Tibial nerve (tissue), 4 donors: ENCODE measurements at places on chromosomes 6 and 20.

GRCh38 chr6:127288705-127289104 lies 22.0 kb downstream of the RNF146 start:
- no peaks in the 10 kb centered on the region for H3K4me1 ChIP-seq
- no peaks in the 10 kb centered on the region for H3K36me3 ChIP-seq
- no peak for DNase-seq

DNA sequence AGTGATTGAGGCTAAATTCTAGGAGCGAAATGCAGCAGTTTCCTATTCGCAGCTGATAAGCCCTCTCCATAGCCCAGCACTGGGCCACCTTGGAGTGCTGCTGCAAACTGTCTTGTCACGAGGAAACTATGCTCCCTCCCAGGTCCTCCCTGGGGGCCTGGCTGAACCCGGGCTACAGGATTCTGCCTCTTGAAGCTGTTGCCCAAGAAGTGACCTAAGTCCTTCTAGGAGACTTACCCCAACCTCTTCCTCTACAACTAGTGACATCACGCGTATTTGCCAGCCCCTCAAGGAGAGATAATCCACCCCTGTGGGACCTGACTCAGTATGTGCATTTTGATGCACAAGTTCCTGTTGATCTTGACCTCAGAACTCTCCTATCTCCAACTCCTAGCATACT lies 26.5 kb upstream of the ZFAND3 start:
- H3K4me3 ChIP-seq, result no peak overlapping the region
- no peaks in the 10 kb centered on the region for H3K36me3 ChIP-seq
- peaks cover 4% of the 10 kb centered on the region for H3K4me1 ChIP-seq
- no peak for DNase-seq
- H3K27ac ChIP-seq, result no peak overlapping the region

DNA sequence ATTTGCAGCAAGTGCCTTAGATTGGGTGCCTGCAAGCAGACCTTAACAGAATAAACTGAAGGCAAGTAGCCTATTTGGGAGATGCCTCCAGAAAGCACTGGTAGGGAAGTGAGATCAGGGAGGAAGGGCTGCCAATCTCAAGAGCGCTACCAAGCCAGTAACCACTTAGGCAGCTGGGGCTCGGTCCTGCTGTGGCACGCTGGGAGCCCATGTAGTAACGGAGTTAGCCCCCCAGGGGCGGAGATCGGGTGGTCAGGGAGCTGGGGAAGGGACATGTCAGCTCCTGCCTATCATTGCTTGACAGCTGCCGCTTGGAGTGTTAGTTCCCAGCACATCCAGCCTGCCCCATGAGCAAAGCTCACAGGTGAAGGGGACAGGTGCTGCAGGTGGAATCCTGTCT lies 127.0 kb downstream of the CEBPB start:
- H3K36me3 ChIP-seq, result no peaks in the 10 kb centered on the region
- peaks cover 12% of the 10 kb centered on the region for H3K4me1 ChIP-seq

- no peak for DNase-seq
- no peaks in the 10 kb centered on the region for H3K36me3 ChIP-seq
- H3K4me1 ChIP-seq, result no peaks in the 10 kb centered on the region
- H3K27ac ChIP-seq, result peak overlapping the region; percentile 15
These were observed 231.8 kb downstream of the BCKDHB start for GRCh38 chr6:80338201-80338836.

DNA sequence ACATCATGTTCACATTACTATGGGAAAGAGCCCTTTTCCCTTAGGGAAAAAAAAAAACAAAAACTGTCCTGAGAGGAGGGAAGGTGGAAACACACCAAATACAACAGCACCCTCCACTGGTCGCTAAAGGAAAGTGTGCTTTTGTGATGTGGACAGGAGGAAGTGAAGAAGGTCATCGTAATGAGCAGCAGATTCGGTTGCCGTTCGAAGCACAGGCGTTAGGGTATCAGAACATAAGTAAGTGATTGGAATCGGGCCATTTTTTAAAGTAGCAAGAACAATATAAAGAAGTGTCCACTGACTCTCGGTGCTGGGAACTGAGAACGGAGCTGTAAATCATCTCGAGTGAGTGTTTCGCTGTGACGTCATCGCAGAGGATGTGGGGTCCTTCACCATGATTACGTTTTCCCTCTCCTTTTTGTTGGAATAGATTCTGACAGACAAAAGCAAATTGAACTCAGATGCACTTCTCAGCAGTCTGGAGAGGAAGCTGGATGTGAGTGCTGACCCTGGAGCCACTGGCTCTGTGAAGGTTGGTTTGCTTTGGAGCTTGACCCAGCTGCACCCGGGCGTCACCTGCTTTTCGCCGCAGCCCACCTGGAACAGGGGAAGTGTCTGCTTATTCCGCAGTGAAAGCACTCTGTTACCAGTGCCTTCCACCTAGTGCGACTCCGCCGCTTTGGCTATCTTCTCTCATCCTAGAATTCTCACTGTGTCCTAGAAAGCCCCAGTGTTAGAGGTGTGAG lies 203.6 kb upstream of the GMDS start:
- H3K4me1 ChIP-seq, result no peaks in the 10 kb centered on the region
- DNase-seq, result peak; percentile 35
- H3K36me3 ChIP-seq, result no peaks in the 10 kb centered on the region
- H3K27ac ChIP-seq, result no peak overlapping the region
- H3K4me3 ChIP-seq, result no peak overlapping the region

- H3K4me1 ChIP-seq, result peaks cover 12% of the 10 kb centered on the region
- H3K27ac ChIP-seq, result peak overlapping the region; percentile 38
- peak; percentile 73 for DNase-seq
- no peaks in the 10 kb centered on the region for H3K36me3 ChIP-seq
- H3K4me3 ChIP-seq, result no peak overlapping the region
- H3K27me3 ChIP-seq, result no peaks in the 10 kb centered on the region
These were observed 25.6 kb downstream of the WRNIP1 start for GRCh38 chr6:2790588-2791449.

- no peaks in the 10 kb centered on the region for H3K36me3 ChIP-seq
- no peaks in the 10 kb centered on the region for H3K27me3 ChIP-seq
- H3K27ac ChIP-seq, result no peak overlapping the region
- no peaks in the 10 kb centered on the region for H3K4me1 ChIP-seq
- no peak overlapping the region for H3K4me3 ChIP-seq
These were observed 257.7 kb upstream of the CDYL start for GRCh38 chr6:4518506-4518905.

DNA sequence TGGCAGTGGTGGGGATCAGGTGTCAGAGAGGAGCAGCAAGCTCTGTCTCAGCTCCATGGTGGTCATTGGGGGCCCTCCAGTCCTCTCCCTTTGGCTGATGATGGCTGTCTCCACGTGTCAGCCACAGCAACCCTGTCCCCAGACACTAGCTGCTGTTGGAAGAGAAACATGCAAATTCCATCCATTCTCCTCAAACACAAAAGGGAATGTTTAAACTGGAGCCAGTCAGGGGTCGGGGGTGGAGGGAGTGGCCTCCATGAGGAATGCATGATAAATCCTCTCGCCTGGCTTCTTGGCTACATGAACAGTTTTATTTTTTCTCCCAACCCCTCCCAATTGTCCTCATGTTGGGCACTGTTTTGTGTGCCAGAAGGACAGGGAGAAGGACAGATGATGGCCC lies 86.4 kb downstream of the EDN3 start:
- no peak overlapping the region for H3K27ac ChIP-seq
- H3K4me1 ChIP-seq, result no peaks in the 10 kb centered on the region
- no peak overlapping the region for H3K4me3 ChIP-seq
- DNase-seq, result no peak
- H3K36me3 ChIP-seq, result no peaks in the 10 kb centered on the region

GRCh38 chr6:28897369-28897745 lies 26.4 kb downstream of the TRIM27 start:
- no peaks in the 10 kb centered on the region for H3K4me1 ChIP-seq
- H3K27ac ChIP-seq, result peak overlapping the region; percentile 98
- no peak for DNase-seq
- no peaks in the 10 kb centered on the region for H3K27me3 ChIP-seq
- H3K4me3 ChIP-seq, result peak overlapping the region; percentile 76

DNA sequence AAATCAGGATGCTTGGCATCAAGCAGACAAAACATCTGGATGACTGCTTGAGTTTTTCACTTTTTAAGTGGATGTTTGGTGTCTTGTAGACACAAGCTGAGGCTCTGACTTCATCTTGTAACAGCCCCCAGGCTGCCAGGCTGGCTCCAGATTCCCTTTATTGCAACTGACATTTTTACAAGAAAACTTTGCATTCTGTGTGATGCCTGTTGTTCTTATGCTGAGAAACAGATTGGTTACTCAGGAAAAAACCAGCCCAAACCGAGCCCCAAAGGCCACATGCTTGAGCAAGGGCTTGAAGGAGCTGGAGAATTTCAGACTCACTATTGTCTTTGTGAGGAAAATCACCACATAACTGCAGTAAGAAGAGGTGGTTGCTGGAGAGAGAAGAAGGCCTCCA lies 98.4 kb upstream of the PREP start:
- H3K4me1 ChIP-seq, result no peaks in the 10 kb centered on the region
- H3K4me3 ChIP-seq, result no peak overlapping the region
- no peaks in the 10 kb centered on the region for H3K36me3 ChIP-seq
- DNase-seq, result no peak

- no peak for DNase-seq
- peak overlapping the region; percentile 51 for H3K27ac ChIP-seq
- no peaks in the 10 kb centered on the region for H3K27me3 ChIP-seq
- H3K4me3 ChIP-seq, result no peak overlapping the region
- H3K4me1 ChIP-seq, result no peaks in the 10 kb centered on the region
- H3K36me3 ChIP-seq, result no peaks in the 10 kb centered on the region
These were observed 98.3 kb downstream of the ANKRD60 start for GRCh38 chr20:58130156-58130555.

DNA sequence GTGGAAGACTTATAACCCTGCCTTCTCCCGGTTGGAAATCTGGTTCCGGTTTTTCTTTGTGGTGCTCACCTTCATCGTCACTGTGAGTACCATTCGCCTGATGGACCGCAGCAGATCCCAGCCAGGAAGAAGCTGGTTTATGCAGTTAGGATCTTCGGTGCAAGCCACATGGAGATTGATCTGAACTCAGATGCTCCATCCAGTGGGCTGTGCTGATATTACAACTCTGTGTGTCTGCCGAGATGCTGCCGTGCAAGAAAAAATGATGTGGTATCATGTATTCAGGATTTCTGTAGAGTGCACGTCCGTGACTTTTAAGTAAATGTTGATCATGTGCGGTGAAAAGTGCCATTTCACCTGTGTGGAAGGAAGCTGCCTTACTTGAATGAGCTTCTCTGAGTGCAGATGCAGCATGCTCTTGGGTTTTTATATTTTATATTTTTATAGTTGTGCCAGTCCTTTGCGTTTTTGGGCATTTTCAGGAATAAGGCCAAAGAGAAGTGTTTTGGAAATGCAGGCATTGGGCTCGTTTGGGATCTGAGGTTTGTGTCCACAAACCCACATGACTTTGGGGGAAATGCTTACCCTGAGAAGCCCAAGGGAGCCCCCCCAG lies 39.2 kb downstream of the DYNLT1 start:
- no peaks in the 10 kb centered on the region for H3K27me3 ChIP-seq
- no peaks in the 10 kb centered on the region for H3K4me1 ChIP-seq
- no peak overlapping the region for H3K4me3 ChIP-seq
- no peak overlapping the region for H3K27ac ChIP-seq
- peak; percentile 77 for DNase-seq

DNA sequence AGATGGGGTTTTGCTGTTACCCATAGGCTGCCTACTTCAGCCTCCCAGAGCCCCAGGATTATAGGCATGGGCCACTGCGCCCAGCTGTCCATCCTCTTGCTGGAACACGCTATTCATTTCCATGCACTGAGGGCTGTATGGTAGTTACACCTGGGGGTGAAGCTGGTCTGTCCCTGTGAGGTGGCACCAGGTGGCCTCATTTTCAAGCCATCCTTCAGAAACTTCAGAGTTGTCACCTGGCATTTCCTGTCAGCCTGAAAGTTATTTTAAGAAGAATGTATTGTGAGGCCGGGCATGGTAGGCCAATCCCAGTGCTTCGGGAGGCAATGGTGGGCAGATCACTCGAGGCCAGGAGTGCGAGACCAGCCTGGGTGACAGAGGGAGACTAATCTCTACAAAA lies 147.6 kb downstream of the DTNBP1 start:
- DNase-seq, result no peak
- H3K4me1 ChIP-seq, result no peaks in the 10 kb centered on the region
- no peak overlapping the region for H3K4me3 ChIP-seq
- no peaks in the 10 kb centered on the region for H3K36me3 ChIP-seq

DNA sequence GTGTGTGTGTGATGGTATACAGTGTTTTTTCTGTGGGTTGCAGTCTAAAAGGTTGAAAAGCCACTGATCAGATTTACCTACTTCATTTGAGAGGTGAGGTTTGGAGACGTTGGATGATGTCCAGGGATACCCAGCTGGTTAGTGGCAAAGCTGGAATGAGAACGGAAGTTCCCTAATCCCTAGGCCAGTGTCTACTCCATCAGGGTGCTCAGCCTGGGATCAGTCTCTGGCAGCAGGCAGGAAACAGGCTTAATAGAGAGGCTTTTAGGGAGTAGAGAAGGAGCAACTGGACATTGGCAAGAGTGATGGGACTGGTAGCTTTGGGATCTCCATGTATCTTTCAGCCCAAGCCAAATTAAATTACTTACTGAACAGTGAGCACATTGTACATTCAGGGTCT lies 80.7 kb downstream of the C6orf52 start:
- H3K36me3 ChIP-seq, result no peaks in the 10 kb centered on the region
- DNase-seq, result no peak
- H3K27me3 ChIP-seq, result no peaks in the 10 kb centered on the region
- no peak overlapping the region for H3K4me3 ChIP-seq

- H3K36me3 ChIP-seq, result no peaks in the 10 kb centered on the region
- no peaks in the 10 kb centered on the region for H3K27me3 ChIP-seq
- H3K4me1 ChIP-seq, result peaks cover 23% of the 10 kb centered on the region
- no peak overlapping the region for H3K4me3 ChIP-seq
- DNase-seq, result no peak
- no peak overlapping the region for H3K27ac ChIP-seq
These were observed 12.4 kb downstream of the SERINC1 start for GRCh38 chr6:122459240-122459639.

GRCh38 chr6:132819405-132820161 lies 5.2 kb downstream of the RPS12 start:
- H3K27ac ChIP-seq, result no peak overlapping the region
- H3K4me1 ChIP-seq, result peaks cover 13% of the 10 kb centered on the region
- no peaks in the 10 kb centered on the region for H3K27me3 ChIP-seq
- peaks cover 4% of the 10 kb centered on the region for H3K36me3 ChIP-seq
- no peak overlapping the region for H3K4me3 ChIP-seq

- H3K4me1 ChIP-seq, result no peaks in the 10 kb centered on the region
- H3K36me3 ChIP-seq, result no peaks in the 10 kb centered on the region
- peak overlapping the region; percentile 8 for H3K27ac ChIP-seq
- no peak overlapping the region for H3K4me3 ChIP-seq
- H3K27me3 ChIP-seq, result no peaks in the 10 kb centered on the region
These were observed 47.2 kb downstream of the CTNNBL1 start for GRCh38 chr20:37741055-37741454.

GRCh38 chr6:168132531-168133167 lies 53.6 kb upstream of the FRMD1 start:
- DNase-seq, result no peak
- H3K4me3 ChIP-seq, result no peak overlapping the region
- no peaks in the 10 kb centered on the region for H3K36me3 ChIP-seq
- no peaks in the 10 kb centered on the region for H3K4me1 ChIP-seq

GRCh38 chr6:73041051-73041450 lies 184.2 kb downstream of the KHDC1L start:
- no peaks in the 10 kb centered on the region for H3K36me3 ChIP-seq
- H3K4me1 ChIP-seq, result peaks cover 24% of the 10 kb centered on the region
- no peak overlapping the region for H3K4me3 ChIP-seq
- DNase-seq, result no peak
- no peaks in the 10 kb centered on the region for H3K27me3 ChIP-seq
- no peak overlapping the region for H3K27ac ChIP-seq

- H3K36me3 ChIP-seq, result peaks cover 66% of the 10 kb centered on the region
- H3K4me3 ChIP-seq, result no peak overlapping the region
- no peaks in the 10 kb centered on the region for H3K4me1 ChIP-seq
These were observed 34.9 kb upstream of the ALDH8A1 start for GRCh38 chr6:134984821-134985220.

- H3K36me3 ChIP-seq, result no peaks in the 10 kb centered on the region
- no peaks in the 10 kb centered on the region for H3K27me3 ChIP-seq
- no peaks in the 10 kb centered on the region for H3K4me1 ChIP-seq
- no peak overlapping the region for H3K27ac ChIP-seq
These were observed 84.2 kb downstream of the RNF144B start for GRCh38 chr6:18471232-18471964.
